ENCODE measurements at places on chromosomes 4 and X.
A peak's percentile ranks its signal among the peaks of the same experiment; 100 is the strongest.

- DNase-seq = no peak
These were observed 42.5 kb downstream of the NPNT start for GRCh38 chr4:105937759-105938158.

DNA sequence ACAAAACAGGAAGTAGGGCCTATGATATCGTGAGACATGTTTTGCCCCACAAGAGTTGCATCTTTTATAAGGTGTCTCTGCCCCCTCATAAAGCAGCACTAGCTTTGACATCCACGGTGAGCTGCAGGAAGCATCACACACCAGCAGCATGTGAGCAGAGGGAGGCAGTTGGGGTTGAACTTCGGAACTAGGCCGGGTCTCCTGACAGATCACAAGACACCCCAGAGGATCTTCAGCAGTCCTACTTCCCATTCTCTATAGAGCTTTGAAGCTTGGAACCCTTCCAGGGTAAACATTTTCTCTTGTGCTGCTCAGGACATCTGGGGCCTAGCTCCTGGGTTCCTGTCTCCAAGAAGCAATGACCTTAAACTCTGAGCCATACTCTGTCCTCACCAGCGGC lies 27.5 kb downstream of the YY2 start:
- DNase-seq = no peak

- DNase-seq = no peak
These were observed 73.4 kb downstream of the ANAPC4 start for GRCh38 chr4:25450491-25450901.

- no peak for DNase-seq
These were observed 46.1 kb downstream of the CXorf58 start for GRCh38 chrX:23953908-23954269.

- no peak for DNase-seq
These were observed 793 bp downstream of the NALF2 start for GRCh38 chrX:69504626-69505612.

GRCh38 chrX:153763989-153764755 lies at the start of gene PLXNB3:
PLXNB3 (plus strand) TSS chrX:153764249; CDS start chrX:153765536, 1,287 bp downstream.
- DNase-seq = peak; percentile 68

GRCh38 chr4:102663073-102663472 lies 97.7 kb downstream of the MANBA start:
- DNase-seq = no peak

DNA sequence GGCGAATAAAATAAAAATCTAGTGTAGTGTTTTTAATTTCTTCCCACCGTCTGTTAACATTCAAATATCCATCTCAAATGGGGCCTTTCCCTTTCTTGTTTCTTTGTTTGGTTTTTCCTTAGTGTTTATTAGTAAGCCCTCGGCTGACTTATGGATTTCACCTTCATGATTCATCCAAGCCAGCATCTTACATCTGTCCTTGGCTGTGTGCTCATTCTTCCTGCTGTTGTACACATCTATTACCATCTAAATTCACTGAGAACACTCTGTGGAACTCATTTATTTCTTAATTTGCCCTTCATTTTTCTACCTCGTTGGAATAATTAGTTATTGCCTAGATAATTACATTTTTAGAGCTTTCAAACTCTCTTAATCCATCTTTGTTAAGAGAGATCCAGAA lies 84.9 kb downstream of the SPCS3 start:
- DNase-seq = no peak

- DNase-seq = peak; percentile 29
These were observed 20.5 kb downstream of the PDLIM5 start for GRCh38 chr4:94472056-94472826.

- no peak for DNase-seq
These were observed 143.5 kb downstream of the HNRNPD start for GRCh38 chr4:82230306-82230705.

GRCh38 chr4:21641696-21642095 lies 306.9 kb downstream of the KCNIP4 start:
- DNase-seq = no peak

DNA sequence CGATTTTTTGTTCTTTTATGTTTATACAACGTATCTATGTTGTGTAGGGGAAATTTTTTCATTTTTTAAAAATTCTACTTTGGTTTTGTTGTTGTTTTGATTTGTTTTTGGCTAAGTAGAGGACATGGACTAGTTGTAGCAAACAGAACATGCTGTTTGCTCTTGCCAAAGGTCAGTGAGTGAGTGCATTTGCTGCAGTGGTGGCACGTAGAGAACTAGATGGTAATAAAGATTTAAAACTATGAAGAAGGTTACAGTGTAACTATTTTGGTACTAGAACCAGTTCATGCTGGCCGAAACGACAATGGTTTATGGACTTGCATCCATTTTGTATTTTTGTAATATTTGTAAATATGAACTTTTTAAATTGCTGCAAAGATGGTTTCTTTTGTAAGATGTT lies 1.9 kb upstream of the SCML1 start:
- no peak for DNase-seq

- peak; percentile 47 for DNase-seq
These were observed at the start of gene DCHS2 for GRCh38 chr4:154491341-154492271. DCHS2 (minus strand) TSS chr4:154491799; CDS start chr4:154491355, 444 bp downstream.

GRCh38 chr4:151029537-151029936 lies 14.5 kb upstream of the LRBA start:
- DNase-seq = no peak

Data from COR-L47 (cell line).